Esophagus squamous epithelium (tissue), 5 donors: ENCODE measurements at places on chromosomes 7 and 10.

DNA sequence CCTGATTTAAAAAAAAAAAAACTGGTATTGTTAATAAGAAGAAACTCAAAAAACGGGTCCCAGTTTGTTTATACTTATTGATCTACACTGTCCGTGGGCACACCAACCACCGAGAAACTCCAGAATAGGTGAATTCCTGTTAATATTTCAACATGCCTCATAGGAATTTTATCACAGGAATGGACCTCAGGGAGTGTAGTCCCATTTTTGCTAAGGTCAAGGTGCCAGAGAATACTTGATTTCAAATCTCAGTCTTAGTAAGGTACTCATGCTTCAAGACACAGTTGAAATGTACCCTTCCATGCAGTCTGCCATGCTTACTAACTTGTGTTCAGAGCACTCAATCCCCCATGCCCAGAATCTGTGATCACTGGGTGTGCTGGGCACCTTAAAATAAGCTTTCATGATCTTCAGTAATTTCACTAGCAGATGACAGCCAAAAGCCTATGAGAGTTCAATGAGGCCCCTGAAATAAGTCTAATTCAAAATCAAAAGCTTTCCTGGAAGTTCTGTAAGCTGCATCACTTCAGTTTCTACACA is 385.7 kb downstream of the TNS3 start:
- no peak for DNase-seq

DNA sequence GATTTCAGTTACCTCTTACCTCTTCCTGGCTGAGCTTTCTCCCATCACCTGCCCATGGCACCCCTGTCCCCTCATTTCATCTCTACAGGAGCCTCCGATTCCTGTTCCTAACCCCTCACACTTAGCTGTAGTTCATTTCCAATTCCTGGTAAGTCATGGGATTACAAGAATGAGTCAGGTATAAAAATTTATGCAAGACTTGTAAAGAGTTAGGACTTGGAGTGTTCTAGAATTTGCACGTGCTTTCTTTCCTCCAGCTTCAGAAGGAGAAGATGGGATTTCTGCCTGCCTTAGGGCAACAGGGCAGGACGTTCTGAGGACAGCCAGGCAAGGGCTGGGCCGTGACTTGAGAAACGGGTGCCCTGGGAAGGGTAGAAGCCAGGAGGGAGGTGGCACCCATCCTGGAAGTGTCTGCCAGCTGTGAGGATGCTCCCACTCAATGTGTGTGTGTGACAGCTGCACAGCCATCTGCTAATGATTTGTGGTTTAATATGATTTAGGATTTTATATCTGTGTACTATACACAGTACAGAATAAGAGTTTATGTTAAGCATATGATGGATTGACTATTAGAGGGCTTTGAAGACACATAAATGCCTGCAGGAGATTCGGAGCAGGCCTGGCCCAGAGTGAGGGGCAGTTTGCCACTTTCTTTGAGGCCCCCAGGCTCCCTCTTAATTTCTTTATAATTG is 81.5 kb upstream of the VIPR2 start:
- DNase-seq, result no peak

GRCh38 chr10:9895453-9895852 is 1122.2 kb upstream of the CELF2 start:
- DNase-seq, result no peak

DNA sequence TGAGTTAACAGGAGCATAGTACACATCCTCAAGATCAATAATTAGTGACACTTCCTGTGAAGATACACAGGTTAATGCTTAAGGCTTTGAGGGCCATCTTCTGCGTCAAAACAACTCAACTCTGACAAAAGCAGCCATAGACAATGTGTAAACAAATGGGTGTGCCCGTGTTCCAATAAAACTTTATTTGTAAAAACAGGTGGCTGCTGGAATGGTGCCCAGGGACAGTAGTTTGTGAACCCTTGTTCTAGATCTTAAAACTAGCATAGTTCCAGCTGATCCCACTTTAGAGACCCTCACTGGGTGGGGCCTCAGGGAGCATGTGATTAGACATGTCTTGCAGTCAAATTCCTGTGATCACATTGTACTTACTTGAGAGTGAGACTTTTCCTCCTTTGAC is 7.8 kb downstream of the OR2A14 start:
- DNase-seq, result no peak

- DNase-seq, result no peak
These were observed 67.3 kb upstream of the PFKP start for GRCh38 chr10:3000048-3000447.

DNA sequence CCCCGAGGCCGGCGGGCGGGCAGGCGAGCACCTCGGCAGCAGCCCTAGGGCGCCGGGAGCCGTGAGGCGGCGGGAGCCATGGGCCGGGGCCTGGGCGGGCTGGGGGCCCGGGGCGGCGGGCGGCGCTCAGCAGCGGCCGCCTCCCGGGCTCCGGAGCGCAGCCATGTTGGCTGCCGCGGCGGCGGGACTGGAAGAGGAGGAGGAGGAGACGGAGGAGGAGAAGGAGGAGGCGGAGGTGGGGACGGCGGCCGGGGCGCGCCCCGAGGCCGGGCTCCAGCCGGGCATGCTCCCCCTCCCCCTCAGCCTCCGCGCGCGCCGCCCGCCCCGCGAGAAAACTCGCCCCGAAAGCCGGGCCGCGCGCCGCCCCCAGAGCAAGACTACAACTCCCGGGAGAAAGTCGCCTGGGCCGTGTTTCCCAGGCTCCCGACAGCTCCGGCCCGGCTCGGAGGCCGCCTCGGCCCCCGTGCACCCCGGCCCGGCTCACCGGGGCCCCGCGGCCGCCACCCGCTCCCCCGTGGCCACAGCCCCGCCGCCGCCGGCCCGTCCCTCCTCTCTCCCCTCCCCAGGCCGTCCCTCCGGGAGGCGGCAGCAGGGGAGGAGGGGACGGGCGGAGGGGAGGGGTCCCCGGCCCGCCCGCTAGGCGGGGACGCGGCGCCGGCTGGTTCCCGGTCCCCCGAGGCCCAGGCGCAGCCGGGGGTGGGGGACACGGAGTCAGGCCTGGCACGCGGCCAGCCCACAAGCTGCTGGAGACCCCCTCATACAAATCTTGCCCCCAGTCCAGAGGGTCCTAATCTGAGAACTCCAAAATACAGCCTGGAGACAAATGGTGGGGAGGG is at the start of gene DLG5:
DLG5 (minus strand) TSS at position 190 of the 836 bp plus-strand sequence. CDS start 235 bp downstream, outside the sequence.
- DNase-seq, result no peak

GRCh38 chr10:100347568-100348195 is 649 bp downstream of the SCD start:
- DNase-seq, result no peak

GRCh38 chr7:30251708-30252329 is 32.6 kb upstream of the ZNRF2 start:
- DNase-seq, result no peak

DNA sequence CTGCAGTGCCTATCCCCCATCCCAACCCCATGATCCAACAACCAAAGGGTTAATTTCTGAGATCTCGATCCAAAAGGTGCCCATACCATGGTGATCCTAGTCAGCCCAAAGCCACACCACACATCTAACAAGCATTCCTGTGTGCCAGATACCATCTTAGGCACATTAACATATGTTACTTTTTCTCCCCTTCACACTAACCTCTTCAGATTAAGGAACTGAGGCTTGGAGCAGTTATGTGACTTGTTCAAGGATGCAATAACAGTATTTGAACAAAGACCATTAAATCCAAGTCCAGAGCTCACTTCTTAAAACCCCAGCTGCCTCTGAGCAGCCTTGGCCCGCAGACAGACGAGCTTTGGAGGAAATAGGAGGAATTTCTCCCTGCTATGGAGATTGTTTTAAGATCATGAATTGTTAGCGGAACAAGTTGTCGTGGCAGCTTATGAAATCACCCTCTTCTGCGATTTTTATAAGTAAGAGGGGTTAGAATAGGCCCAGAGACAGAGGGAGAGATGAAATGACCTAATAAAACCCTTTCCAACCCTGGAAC is 327.2 kb downstream of the KCNMA1 start:
- no peak for DNase-seq

DNA sequence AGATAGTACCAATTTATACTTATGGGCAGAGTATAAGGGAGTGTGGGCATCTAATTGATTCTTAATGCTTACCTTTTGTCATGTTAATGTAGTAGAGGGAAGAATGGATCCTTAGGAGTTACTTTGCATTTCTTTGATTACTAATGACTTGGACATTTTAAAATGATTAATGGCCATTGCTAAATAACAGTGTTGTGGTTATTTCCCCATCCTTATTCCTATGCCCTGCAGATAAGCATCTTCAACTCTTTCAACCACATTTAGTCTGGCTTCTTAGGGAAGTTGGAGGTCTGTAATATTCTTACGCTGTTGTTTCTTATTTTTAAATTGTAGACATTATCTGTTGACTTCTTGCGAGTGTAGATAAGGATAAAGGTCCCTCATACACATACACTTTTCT is 37.2 kb downstream of the KAT6B start:
- DNase-seq, result no peak

DNA sequence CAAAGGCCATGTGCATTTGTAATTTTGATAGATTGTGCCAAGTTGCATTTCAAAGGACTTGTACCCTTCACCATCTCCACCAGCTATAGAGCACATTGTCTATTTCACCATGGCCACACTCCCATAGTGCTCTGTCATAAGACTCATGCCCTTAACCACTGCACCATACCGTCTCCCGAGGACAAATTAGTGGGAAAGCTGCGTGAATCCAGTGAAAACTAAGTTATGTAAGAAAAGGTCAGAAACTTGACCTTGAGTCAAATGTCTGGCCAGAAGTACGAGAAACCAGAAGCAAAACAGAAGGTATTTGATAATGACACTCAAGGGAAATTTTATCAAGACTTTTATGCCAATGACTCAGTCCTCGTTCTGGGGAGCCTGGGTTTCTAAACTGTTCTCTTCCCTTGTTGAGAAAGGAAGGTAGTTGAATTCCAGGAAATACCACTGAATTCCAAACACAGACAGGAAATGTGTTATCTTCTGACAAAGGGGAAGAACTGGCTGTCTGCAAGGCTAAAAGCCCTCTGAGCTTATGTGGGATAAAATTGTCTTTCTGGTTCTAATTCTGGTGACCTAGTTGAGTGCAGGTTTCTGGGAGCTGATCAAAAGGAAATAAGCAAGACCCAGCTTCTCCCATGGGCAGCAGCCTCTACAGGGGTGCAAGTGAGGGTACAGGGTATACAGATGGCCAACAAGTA is 49.7 kb downstream of the CDK1 start:
- no peak for DNase-seq

DNA sequence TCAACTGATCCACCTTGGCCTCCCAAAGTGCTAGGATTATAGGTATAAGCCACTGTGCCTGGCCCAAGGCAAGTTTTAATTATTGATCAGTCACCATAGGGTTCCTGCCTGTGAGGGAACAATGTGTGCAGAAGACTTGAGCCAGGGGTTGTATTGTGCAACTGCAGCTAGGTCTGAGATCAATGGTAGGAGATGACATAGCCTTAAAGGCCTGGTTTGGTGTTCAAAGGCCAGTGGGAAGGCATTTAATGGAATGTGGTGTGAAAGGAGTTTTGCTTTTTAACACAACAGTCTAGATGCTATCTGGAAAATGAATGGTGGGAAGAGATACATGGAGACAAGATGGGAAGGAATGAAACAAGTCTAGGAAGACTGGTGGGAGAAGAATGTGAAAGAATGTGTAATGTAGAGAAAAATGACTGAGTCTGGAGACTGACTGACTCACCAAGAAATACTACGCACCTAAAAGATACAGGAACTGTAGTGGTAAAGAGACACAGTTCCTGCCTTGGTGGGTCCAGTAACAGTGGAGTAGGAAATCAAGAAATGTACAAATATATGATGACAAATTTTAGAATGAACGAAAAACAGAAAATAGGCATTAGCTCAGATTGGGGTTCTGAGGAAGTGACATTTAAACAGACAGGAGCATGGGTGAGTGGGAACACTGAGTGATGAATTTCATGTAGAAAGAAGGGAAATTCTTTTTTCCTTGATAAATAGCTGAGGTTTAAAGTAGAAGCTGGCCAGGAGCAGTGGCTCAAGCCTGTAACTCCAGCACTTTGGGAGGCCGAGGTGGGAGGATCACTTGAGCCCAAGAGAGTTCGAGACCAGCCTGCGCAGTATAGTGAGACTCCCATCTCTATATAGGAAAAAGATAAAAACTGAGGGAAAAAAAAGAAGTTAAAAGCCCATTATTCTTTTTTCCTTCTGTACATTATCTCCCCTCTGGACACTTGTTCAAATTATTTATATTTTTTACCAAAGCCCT is 9.4 kb downstream of the HNRNPF start:
- DNase-seq, result no peak

DNA sequence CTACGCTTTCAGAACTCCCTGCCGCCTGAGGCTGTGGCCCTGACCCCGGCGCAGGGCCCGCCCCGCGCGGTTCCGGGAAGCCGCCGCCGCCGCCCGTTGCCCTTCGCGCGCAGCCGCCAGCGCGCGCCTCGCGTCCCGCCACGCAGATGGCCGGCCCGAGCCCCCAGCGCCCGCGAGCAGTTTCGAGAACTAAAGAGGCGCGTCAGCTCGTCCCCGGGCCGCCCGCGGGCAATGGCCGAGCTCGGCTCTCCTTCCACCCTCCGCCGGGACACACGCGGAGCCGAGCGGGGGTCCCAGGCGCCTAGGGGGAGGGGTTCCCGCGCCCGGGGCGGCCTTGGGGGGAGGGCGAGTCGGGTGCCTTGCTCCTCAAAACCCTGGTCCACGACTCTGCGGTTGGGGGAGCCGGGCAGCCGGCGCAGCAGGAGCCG is 1.8 kb downstream of the HNRNPF start:
- DNase-seq, result no peak

DNA sequence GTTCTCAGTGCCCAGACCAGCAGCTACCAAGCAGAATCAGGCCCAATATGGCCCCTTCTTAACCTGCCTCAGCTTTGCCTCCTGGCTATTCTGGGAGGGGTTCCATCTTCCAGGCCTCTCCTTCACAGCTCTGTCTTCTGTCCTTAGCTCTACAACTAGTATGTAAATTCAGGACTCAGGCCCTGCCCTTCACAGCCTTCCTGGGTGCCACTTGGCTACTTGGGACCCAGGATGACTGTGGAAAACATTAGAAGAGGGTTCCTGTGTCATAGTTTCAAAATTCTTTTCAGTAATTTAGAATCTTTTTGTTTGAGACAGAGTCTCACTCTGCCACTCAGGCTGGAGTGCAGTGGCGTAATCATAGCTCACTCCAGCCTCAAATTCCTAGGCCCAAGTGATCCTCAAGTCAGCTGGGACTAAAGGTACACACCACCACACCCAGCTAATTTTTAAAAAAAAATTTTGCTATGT is 33.2 kb upstream of the PAPSS2 start:
- DNase-seq, result no peak

- DNase-seq, result no peak
These were observed 175.1 kb downstream of the SEPTIN7 start for GRCh38 chr7:35975851-35976454.

- no peak for DNase-seq
These were observed 61.1 kb upstream of the NPSR1 start for GRCh38 chr7:34596887-34597286.

DNA sequence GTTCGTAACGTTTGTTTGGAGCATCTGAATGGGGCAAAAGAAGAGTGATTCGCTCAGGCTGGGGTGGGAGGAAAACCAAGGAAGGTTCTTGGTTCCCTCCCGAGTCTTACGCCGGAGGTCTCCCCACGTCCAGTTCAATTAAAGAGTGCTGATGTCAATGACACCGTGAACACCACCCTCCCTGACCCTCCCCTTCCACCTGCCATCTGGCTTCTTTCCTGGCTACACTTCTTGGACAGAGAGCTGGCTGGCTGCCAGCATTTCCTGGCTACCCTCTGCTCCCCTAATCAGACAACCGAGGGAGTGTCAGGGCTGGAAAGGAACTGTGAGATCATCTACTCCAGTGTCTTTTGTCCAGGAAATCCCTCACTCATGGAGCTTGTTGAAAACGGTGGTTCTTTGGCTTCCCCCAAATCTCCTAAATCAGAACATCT is 24.1 kb upstream of the FFAR4 start:
- no peak for DNase-seq
